ENCODE measurements at places on chromosomes 6 and 20.

- no peak for DNase-seq
Measured at GRCh38 chr20:63246490-63247288, 7.6 kb downstream of the NKAIN4 start.

GRCh38 chr6:44833248-44833647 is 445.7 kb downstream of the CDC5L start:
- no peak for DNase-seq

DNA sequence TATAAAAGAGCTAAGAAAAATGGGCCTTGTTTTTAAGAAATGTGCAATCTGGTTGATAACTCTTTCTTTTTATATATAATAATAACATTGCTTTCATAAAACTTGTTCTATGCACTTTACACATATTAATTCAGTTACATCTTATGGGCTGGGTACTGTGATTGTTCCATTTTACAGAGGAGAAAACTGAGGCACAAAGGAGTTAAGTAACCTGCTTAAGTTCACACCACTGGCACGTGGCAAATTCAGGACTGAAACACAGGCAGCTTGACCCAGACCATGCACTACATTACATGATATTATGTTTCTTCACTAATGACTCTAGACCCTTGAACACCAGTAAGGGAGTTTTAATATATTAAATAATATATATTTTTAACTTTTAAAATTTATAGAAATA is 15.4 kb upstream of the IYD start:
- DNase-seq, result no peak

- DNase-seq, result no peak
Measured at GRCh38 chr20:63498960-63499337, at the start of gene EEF1A2. Gene EEF1A2 (minus strand): TSS chr20:63499083. CDS start chr20:63497763, 1,320 bp downstream.

GRCh38 chr6:141152951-141153350 is 979.8 kb upstream of the GJE1 start:
- DNase-seq, result no peak

- DNase-seq, result no peak
Measured at GRCh38 chr6:106637717-106638341, 8.5 kb downstream of the QRSL1 start.

DNA sequence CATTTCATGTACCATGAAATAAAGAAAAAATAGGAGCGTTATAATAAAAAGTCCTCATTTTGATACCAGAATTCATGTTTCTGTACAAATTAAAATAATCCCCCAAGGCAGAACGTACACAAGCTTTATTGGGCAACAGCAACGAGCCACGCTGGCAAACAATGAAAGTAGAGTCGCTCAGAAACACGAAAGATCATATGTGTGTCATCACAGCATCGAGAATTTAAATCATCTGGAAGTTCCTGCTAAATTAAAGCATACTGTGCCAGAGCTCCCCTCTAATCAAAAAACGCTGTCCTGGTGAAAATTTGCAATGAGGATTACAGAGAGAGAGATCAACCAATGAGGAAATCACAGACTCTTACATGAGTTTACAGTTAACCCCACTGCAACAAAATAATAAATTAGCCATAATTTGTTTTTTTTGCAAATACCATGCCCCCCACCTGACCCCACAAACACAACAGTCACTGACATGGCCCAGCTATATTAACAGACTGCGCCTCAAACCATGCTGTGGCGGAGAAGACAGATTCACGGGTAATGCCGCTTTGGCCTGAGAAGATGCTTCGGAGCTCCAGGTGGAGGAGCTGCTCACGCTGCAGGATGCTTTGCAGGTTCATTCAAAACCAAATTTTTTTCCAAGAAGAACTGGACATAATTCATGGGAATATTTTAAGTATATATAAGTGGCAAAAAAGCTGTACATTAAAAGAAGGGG is 54.3 kb upstream of the NFATC2 start:
- DNase-seq, result no peak

DNA sequence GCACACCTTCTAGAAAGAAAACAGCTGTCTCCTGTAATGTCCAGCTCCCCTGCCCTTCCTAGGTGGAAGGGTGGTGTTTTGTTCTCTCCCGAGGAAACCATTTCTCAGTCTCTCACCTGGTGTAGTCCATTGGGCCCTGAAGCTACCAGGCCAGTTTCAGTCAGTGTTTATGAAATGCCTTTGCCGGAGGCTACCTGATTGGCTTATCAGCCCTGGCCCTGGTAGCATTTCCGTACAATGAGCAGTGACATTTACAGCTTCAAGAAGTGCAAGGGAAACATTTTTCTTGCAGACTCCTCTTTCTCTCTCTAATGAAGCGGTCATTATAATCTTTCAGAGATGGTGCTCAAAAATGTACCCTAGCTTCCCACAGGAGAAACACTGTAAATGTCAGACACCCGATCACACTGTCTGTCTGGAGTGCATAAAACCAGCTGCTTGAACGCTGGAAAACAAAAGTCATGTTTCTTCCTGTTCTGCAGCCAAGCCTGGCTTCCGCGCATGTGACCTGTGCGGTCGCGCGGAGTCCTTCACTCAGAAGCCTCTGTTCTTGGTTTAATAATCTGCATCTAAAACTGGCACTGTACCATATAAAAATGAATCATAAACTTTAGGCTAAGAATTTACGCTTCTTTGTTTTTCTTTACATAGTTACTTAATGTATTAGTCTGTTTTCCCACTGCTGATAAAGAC is 28.4 kb upstream of the SAYSD1 start:
- no peak for DNase-seq

- DNase-seq, result no peak
Measured at GRCh38 chr20:432677-433299, 24.7 kb downstream of the RBCK1 start.

DNA sequence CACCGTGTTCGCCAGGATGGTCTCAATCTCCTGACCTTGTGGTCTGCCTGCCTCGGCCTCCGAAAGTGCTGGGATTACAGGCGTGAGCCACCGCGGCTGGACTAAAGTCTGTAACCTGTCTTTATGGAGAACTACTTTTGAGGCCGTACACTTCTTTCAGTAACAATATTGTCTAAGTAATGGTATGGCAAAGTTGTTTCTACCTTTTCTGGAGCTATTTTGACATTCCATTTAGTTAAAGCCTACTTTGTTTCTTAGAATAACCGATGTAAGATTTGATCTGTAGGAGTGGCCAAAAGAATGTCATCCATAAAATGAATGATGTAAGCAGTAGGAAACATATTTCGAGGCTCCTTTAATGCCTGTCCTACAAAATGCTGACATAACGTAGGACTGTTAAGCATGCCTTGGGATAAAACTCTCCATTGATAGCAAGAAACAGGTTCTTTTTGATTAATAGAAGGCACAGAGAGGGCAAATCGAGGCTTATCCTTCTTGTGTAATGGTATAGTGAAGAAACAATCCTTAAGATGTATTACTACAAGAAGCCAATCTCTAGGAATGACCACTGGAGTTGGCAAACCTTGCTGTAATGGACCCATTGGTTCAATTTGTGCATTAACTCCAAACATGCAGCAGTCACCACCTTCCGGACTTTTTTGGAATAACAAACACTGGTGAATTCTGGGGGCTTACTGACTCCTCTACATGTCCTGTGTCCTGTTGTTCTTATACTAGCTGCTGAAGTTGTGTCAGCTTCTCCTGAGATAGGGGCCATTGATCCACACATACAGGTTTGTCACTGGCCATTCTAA is 35.9 kb downstream of the HLA-DRA start:
- DNase-seq, result no peak

DNA sequence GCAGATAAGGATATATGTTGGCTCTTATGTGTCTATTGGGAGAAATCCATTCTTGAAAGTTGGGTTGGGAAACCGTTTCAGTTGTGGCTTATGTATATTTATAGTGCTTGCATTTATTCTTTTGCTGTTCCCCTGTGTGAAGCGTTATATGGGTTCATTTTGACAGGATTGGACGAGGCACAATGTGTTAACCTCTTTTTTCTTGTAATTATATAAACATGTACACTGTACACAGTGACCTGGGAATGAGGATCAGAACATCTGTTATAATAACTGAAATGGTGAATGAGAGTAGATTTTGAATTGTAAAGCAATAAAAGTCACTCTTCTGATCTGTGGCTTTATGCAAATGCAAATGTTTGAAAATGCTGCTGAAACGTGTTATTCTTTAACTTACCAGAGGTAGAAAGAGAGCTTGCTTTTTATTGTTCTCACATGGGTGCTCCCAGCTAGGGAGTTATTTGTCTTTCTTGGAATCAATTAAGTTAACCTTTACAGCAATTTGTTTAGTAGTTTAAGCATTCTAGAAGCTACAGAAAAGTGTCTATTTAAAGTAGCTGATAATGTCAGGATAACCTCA is 213.7 kb downstream of the GRIK2 start:
- no peak for DNase-seq

GRCh38 chr6:11331111-11331510 is 98.6 kb upstream of the NEDD9 start:
- DNase-seq, result no peak

- DNase-seq, result no peak
Measured at GRCh38 chr20:2825761-2826160, 9.6 kb downstream of the TMEM239 start.

DNA sequence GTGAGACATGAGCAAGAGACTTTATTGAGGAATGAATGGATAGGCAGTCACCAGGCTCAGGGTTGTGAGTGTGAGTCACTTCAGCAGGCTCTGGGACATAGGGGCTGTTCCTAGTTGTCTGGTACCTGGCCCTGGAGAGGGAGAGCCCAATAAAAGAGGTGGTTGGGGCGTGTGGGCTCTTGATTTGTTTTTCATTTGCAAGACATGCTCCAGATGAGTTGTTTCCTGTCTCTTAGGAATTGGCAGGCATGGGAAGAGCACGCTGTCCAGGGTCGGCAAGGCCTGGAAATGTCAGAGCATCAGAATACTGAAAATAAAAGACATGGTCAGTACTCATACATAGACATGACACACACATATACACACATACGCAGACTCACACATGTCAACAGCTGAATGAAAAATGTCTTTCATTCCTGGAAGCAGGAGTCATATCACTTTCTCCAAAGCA is 166.3 kb upstream of the SULF2 start:
- no peak for DNase-seq

DNA sequence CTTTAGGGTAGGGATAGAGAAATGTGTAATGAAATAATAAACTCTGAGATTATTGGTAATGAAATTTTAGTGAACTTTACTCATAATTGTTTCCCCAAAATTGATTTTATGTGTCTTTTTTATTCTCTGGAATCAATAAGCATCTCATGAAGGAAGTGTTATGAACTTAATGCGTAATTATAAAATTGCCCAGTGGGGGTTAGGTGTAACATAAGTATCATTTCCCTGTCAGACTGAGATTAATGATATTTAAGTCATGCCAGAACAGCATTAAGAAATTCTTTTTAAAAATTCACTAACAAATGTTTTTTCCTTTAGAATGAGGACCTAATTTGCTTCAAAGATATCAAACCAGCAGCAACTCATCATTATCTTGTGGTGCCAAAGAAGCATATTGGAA is 10.0 kb downstream of the HINT3 start:
- DNase-seq, result no peak

DNA sequence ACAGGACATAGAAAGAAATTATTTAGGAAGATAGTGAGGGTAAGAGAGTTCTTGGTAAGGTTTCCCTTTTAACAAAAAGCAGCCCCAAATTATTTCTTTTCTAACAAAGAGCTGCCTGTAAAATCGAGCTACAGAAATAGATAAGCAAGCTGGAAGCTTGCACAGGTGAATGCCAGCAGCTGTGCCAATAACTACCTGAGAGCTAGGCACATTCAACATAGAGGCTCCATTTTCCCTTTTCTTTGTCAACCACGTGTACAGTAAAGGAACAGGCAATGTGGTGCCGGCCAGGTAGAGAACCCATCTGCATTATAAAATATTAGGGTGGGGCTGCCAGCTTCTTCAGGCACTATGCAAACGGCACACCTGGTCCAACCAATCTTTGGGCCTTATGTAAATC is 341.6 kb upstream of the JAG1 start:
- DNase-seq, result no peak

DNA sequence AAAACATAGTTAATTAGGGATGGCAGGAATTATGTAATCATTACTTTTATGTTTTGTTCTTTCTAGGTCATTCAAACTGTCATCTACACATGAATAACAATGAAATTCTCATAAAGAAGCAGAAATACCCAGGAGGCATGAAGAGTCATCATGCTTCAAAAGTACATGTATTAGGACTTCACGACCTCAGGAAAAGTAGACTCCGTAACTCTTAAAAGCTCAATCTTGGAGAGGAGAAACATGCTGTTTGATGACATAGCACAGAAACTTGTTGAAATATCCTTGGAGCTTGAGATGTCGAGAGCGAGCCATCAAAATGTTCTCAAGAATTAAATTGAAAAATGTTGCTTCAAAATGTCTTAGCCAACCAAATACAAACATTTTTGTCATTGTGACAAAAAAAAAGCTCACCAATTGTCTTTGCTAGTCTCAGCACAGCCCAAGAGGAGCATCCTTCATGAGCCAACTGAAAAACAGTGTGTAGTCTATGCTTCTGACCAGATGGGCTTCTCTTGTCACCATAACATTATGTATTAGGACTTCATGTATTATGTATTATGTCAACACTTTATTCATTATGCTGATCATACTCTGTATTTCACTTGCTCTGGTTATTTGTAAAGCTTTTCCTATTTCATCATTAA is 28.2 kb upstream of the ANKEF1 start:
- no peak for DNase-seq

DNA sequence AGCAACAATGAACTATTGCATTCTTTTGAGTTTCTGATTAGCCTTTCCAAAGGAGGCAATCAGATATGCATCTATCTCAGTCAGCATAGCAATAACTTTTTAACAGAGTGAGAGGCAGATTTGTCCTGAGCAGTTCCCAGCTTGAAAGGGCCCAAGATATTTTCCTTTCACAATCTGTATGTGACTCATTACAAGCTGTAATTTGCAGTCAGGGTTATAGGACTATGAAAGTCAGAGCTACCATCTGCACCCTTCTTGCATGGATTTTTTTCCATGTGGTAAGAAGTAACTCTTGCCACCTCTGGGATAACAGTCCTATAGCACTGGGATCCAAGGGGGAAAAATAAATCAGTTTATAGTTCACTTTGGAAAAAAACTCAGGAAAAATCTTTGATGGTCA is 318.2 kb upstream of the RGS17 start:
- DNase-seq, result no peak

DNA sequence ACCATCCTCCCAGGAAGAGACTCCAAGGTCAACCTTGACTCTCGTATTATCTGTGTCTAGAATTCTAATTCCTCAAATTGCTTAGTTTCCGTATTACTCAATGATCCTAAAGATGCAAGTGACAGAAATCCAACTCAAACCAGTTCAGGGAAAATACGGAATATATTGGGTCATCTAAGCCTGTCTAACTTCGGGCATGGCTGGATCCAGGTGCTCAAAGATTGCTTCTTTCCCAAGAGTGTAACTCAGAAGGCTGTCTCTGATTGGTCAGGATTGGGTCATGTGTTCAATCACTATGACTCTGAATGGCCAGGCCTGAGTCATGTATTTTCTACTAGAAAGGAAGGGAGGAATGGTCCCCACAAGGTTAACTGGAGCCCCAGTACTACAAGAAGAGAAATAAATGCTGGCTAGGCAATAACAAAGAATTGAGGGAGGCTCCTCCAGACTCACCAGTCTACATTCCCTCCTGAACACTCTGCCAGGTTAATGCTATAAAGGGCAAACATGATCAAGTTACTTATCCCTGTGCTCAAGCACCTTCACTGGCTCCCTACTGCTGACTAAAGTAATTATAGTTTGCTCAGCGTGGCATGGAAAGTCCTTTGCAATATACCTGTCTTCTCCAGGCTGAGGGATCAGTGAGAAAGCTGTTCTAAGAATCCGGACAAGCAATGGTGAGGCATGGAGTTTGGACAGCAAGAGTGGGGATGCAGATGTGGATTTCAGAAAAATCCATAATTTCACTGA is 15.4 kb upstream of the PREX1 start:
- DNase-seq, result no peak

Data from hippocampal formation (tissue), 2 donors.